Posterior vena cava (tissue), 2 donors: ENCODE measurements at places on chromosomes 7 and 10.

- DNase-seq: peak; percentile 95
Measured at GRCh38 chr10:102229810-102230263, 3.7 kb downstream of the ELOVL3 start.

GRCh38 chr7:65475734-65476319 is 102.2 kb downstream of the ZNF92 start:
- DNase-seq: no peak

DNA sequence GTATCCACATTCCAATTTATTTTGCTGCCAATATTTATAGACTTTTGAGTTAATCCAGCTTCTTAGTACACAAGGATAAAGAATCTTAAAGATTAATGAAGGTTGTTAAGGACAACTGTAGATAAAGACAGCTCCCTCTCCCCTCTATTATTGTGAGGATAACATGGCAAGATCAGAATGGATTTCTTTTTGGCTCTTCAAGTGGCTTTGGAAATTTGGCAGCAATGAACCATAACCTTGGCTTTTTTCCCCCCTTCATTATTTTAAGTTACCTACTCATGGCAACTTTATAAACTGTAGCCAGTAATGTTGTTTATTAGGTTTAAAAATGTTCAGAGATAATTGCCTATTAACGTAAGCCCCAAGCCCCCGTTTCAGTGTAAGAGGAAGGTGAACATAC is 131.1 kb upstream of the SLC26A5 start:
- no peak for DNase-seq

DNA sequence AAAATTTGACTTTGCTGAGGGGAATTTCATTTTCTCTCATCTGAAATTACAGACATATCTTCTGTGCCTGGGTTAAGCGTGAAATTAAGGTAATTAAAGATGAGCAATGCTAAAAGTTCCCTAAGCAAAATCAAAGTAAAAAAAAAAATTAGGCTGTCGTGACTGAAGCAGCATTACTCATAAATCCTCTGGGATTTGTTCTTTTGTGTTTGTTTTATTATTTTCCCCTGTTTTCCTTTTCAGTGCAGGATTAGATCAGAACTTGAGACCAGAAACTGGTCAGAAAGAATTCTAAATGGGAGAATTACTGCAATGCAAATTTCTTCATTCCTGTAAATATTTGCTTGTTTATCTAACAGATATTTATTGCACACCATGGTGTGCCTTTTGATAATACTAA is 141.4 kb upstream of the BET1 start:
- DNase-seq: no peak

- no peak for DNase-seq
Measured at GRCh38 chr7:41573443-41573842, 129.4 kb downstream of the INHBA start.

- DNase-seq: no peak
Measured at GRCh38 chr7:156650042-156650441, 9.5 kb downstream of the RNF32 start.

DNA sequence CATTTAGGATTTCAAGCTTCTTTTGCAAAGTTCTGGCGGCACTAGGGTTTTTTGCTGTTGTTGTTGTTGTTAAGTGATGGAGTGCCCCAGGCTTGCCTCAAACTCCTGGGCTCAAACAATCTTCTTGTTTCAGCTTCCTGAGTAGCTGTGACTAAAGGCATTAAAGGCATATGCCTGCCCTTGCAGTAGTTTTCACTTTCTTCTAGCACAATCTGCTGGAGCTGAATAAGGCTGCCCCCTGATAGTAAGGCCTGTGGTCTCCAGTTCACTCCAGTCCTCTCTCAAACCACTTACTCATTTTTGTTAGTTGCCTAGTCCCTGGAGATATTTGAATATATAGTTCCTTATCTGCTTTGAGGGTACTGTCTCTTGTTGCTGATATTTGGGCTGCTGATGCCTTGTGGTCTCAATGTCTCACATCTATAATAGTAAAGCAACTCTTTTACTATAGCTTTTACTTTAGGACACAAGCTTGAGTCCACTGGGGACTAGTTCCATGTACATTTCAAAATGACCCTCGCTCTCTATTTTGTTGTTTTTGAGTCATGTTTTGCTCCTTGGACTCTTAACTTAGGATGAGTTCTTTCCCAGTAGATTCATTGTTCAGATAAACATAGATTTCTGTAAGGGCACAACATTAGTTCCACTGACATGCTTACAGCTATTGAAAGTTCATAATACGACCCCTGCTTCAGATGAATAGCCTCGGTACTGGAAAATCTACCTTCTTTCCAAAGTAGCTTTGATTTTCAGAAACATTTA is 25.5 kb downstream of the PHF14 start:
- DNase-seq: no peak

- DNase-seq: no peak
Measured at GRCh38 chr10:86733260-86733671, 23.2 kb upstream of the BMPR1A start.

- DNase-seq: no peak
Measured at GRCh38 chr7:103379270-103379975, 32.0 kb downstream of the PSMC2 start.

DNA sequence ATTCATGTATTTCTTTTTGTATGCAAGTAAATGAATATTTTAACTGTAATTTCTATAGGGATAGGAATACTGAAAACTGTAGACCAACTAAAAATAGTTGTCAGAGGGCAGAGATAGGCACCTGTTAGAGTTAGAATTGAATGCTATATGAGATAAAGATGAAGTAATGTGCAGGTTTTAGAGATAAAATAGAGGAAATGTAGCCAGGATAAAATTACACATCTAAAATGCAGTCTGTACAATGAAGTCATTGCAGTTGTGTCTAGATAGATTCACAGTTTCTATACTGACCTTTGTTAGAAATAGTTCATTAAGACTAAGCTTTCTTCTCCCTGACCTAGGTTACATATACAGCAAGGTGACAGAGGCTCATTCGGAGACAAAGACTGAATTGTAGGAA is 46.2 kb downstream of the SMNDC1 start:
- no peak for DNase-seq

DNA sequence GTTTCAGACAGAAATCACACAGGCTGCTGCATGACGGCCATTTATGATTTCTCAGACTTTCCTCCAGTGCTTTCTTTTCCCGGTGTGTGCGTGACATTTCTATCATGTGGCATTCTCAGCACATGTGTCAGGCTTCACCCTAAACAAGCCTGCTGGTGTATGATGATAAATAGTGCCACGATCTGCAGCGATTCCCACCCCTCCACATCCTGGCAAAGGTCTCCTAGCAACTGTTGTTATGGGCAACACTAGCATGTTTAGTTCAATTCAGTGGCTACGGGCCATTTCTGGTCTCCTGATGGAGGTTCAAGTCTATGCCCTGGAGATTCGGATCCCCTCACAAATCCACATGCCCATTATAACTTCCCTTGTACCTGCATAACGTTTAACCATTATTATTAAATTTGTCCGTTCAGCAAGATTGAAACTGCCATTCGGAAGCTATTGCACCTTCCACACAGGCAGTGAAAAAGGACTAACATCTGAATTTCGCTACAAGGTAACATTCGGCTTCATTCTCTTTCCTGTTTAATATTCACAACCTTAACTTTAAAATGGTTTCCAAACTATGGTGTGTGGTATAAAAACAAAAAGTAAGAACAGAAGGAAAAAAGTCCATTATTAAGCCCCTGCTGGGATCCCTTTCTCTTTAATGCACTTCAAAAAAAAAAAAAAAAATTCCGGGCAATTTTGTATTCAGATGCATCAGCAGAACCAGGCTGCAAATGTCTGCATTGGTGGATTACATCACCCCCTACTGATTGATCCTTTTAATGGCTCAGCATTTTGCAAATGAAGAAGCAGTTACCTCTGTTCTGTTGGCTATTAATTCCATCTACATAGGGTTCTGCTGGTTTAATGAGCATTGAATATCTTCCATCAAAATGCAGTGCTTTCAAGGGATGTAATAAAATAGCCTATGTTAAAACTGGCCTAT is 90.2 kb downstream of the FRMD4A start:
- no peak for DNase-seq

GRCh38 chr10:88830643-88831268 is 20.9 kb downstream of the ANKRD22 start:
- DNase-seq: no peak

- DNase-seq: no peak
Measured at GRCh38 chr10:11106621-11107374, 89.1 kb downstream of the CELF2 start.

DNA sequence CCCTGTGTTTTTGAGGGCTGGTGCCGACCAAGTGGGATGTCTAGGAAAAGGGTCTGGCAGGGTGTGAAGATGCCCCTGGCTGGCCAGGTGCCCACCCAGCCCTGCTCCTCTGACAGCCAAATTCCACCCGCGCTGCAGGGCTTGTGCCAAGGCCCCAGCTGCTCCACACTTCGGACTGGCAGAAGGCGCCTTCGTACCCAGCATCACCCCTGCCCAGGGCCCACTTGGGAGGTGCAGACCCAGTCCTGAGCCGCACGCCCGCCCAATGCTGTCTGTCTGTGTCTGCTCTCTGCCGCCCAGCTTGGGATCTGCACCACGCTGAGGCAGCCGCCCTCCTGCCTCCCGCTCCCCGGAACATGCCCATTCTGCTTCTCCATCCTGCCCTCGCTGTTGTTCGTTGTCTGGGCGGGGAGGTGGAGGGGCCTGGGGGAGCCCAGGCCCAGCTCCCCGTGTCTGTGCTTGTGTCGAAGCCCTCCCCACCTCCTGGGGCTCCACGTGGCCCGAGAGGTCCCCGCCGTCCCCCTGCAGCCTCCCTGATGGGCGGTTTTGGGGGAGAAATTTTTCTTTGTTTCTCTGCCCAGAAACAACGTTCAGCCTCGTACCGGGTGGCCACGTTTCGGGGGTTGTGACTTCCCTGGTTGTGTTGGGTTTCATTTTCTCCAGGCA is 36.9 kb upstream of the PPIF start:
- DNase-seq: no peak

DNA sequence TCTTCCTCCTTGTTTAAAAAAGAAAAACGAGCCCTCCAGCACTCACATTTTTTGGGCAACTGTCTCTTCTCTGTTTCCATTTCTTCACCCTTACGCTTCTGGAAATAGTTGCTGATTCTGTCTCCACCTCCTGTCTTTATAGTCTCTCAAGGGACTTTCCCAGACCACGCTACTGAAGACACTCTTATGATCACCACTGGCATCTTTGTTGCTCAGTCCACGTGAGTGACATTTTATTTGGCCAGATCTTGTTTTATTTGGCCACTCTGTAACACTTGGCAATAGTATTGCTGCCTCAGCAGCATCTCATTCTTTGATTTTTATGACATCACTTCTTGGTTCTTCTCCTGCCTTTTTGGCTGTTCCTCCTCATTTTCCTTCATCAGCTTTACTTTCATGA is 21.6 kb upstream of the NME8 start:
- DNase-seq: no peak

DNA sequence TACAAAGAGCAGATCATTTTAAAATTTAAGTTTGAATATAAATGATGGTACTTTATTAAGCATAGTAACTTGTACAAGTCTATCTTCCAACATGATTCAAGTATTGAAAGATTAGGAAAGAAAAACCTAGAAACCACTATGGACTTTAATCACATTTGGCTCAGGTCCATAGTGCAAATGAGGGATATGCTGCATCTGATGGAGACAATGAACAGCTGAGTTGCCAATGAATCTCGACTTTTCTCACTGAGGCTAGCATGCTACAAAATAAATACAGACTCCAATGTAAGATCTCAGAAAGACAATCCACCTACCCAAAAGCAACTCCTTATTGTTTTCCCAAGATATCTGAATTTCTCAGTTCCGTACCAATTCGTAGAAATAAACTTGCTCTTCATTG is 89.8 kb downstream of the SEMA3A start:
- DNase-seq: no peak

DNA sequence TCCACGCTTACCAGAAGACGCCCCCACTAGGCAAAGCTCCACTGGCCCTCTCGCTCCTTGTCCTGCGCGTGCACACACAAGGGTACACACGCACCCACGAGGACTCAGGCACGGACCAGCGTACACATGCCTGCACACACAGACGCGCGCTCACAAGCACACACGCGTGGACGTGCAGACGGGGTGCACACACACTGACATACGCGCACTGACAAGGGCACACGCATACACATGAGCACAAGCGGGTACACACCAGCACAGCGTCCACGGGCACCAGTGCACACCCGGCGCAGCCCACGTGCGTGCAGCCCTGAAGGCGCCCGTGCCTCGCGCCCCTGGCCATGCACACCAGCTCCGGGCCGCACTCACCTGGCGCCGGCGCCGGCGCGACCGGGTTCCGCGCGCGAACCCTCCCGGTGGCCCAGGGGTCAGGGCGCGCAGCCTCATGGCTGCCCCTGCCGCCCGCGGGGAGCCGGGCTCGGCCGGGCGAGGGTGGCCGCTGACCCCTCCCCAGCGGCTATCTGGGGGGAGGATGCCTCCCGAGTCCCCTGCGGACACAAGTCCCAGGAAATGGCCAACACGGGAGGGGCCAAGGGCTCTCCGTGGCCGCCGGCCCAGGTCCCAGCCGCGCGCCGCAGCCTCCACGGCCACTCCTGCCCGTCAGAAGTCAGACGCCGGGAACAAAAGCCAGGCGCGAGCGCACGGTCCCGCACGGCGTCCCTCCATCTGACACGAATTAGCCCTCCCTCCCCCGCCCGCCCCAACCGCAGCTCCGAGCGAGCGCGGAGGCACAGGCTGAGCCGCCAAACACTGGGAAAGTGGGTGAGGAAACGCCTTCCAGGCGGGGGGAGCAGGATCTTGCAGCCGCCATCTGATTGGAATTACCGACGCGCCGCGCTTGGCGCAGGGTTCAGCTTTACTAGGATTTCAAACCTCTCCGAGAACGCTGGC is 45.0 kb downstream of the TNS3 start:
- peak; percentile 88 for DNase-seq

DNA sequence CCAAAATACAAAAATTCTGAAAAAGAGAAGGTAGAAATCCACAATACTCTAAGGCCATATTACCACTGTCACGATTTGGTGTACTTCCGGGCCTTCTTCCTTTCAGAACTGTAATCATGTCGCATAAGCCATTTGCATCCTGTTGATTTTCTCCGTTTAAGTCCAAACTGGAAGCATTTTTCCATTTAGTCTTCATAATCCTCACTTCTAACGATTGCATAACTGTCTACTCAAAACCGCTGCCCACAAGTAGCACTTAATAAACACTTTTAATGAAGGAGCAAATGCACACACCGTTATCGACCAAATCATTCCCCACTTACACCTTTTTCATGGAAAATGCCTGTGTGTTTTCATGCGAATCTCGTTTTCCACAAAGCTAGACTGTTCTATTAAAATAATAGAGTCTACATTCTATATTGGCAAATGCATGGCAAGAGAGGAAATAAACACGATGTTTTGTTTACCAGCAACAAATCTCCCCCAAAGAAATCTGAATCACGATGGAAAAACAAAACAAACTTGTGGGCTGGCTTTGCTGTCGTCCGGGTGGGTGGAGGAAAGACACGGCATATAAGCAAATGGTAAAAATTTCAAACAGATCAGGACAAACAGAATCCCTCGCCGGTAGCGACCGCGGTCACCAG is 1.0 kb downstream of the ATE1 start:
- DNase-seq: no peak

GRCh38 chr10:129849853-129850252 is 114.2 kb downstream of the EBF3 start:
- DNase-seq: no peak

DNA sequence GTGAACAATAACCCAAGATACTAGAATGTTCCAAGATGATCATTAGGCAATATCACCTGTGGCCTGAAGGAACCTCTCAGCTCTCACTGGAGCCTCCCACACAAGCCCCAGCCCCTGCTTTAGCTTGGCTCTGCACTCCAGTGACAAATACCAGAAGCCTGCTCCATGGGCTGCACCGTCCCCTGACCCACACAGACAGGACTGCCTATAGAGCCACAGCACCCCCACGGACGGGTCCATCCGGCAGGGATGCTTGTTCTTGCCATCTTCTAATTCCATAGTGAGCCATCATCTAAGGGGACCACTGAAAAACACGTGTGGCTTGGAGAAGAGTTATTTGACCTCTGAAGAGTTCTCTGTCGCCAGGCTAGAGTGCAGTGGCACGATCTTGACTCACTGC is 100.9 kb downstream of the PTN start:
- no peak for DNase-seq
